GM23248 (cell line): ENCODE measurements at places on chromosomes 5 and 9.

DNA sequence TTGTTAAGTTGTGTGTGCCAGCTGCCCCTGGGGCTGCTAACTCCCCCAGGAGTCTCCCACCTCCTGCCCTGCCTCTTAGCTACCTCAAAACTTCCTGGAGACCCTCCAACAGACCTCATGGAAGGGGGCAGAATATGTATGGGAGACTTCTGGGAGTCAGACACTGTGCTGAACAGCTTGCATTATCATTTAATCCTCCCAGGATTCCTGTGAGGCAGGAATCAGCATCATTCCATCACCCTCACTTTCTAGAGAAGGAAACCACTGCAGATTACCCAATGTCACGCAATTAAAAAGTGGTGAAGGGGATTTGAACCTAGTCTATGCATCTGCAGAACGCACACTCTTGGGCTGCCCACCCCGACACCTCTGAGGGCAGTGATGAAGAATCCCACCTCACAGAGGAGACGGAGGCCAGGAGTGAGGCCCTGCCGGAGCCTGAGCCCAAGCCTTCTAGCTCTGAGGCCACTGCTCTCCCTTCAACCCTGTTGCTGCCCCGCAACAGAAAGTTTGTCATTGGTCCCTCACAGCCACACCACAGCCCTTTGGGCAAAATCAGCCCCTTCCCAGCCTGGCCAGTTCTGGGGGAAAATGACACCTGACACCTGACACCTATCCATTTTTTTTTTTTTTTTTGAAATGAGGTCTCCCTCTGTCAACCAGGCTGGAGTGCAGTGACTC is 30.3 kb upstream of the IL17B start:
- DNase-seq, result no peak

- peak; percentile 96 for DNase-seq
Measured at GRCh38 chr9:114250235-114250568, 72.7 kb upstream of the ORM1 start.

GRCh38 chr5:8633259-8633658 is 764.3 kb downstream of the MTRR start:
- DNase-seq, result peak; percentile 2

GRCh38 chr5:160850421-160850820 is 1.6 kb downstream of the ATP10B start:
- DNase-seq, result no peak

DNA sequence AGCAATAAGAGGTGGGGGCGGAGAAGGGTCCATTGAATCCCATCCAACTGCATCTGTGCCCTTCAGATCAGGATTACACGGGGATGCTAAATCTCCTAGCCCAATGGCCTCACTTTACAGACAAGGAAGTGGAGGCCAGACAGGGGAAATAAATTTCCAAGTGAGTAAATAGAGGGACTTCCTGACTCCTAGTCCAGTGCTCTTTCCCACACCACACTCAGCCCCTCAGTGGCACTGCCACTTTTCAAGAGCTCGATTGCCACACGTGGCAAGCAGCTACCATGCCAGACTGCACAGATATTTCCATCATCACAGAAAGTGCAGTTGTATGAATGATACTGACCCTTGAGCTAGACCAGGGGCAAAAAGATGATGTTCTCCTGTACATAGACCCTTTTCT is 8.2 kb upstream of the TNIP1 start:
- DNase-seq, result no peak

DNA sequence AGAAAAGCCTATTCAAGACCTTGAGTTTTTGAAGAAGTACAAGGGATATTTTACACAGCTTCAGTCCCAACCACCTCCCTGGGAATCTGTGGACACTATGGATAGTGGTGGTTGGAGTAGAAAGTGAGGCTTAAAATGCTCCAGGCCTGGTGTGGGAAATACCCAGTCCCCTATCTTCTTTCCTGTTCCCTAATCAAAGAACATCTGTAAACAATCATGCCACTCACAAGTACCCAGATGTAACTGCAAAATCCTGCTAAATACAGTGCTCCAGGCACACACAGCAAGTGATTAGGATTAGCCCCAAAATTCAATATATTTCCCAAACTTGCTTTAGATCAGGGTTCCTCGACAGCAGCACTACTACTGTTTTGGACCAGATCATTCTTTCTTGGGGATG is 46.0 kb upstream of the TMEM215 start:
- no peak for DNase-seq

DNA sequence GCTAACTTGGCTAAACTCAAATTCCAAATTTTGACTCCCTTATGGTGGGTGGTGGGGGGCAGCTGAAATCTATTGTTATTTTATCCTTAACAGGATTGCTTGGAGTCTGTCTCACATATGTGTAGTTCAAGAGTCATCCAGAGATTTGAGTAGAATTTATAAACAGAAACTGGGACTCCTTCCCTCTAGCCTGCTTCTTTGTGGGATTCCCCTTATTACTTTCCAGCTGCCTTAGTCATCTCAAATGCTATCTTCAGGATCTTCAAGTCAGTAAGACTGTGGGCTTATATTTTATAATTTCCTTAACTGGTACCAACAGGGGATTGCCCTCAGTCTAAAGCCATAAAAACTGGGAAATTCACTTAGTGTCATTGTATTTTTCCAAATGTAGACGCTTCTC is 55.5 kb downstream of the NNT start:
- peak; percentile 81 for DNase-seq

- no peak for DNase-seq
Measured at GRCh38 chr5:67639976-67640375, 443.4 kb upstream of the CD180 start.

- peak; percentile 17 for DNase-seq
Measured at GRCh38 chr5:44875661-44876605, 67.2 kb downstream of the MRPS30 start.

GRCh38 chr5:147733075-147733474 is 49.5 kb downstream of the JAKMIP2 start:
- DNase-seq, result no peak

DNA sequence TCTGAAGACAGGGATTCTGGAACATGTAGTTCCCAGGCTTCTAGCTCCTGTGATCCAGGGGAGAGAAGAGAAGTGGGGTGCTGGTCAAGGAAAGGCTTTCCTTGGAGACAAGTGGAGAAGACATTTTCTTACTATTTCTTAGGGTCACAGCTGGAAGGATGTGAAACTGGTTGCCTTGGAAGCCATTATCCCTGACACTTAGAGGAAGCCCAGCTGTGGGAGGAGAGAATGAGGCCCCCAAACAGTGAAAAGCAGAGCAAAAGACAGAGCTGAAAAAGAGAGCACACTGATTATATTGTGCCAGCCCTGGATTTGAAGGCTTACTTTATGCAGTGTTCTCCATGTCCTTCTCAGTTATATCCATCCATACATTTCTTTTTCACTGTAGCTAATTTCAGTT is 17.5 kb upstream of the SHB start:
- DNase-seq, result no peak

DNA sequence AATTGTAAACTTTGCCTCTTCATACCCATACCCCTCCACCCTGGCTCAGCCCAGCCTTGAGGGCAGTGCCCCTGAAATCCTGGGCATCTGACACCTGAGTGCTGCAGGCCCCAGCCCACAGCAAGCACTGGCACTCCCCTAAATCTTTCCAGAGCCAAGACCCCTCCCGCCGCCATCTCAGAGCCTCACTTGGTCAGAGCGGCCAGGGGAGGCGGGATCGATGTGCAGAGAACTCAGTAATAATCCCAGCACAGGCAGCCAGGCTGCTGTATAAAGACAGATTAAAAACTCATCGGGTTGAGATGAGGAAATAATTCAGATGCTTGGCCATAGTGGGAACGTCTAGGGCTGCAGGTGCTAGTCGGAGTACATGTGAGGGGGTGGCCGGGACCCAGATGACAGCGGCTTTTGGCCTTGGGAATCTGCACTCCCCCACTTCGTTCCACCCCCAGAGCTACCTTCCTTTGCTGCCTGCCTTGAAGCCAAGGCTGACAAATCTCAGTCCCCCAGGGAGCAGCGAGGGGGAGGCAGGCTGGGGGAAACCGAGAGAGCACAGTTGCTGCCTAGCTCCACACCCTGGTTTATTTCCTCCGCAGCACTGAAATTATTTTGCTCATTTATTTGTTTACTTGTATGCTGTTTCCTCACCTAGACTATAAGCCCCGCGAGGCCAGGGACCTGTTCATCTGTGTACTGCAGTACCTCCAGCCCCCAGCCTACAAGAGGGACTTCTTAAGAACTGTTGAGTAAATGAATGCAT is 19.5 kb upstream of the ARAP3 start:
- DNase-seq, result no peak

DNA sequence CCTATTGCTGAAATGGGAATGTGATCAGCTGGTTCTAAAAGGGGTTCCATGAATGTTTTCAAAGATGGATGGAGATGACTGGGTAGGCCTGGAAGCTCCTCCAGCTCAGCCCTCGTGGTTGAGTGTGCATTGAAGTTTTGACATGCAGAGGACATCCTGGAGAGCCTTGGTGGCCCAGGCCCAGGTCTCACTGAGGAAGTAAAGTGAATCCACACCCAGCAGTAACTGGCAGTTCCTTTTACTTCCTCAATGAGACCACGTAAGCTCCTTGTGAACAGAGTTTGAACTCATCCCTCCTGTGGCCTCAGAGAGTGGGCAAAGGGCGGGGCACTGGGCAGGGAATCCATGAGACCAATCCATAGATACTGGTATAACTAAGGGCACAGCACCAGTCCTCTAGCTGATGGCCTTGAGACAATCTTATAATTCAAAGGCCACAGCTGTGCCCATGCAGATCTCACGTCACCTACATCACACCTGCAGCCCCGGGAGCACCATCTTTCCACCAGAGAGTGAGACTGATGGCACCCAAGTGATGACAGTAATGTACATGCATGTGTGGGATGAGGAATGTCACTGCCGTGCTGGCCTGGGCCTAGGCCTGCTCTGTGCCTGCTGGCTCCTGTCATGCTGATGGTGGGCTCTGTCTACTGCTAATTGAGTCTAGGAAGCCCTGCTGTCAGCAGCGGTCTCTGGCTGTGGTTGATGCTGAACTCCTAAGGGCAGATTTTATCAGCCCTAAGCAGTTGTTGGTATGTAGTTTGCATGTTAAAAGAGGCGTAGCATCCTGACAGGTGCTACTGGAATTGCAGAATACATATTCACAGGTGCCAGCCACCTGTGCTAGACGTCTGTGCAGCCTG is 257.8 kb downstream of the FSTL4 start:
- DNase-seq, result no peak

DNA sequence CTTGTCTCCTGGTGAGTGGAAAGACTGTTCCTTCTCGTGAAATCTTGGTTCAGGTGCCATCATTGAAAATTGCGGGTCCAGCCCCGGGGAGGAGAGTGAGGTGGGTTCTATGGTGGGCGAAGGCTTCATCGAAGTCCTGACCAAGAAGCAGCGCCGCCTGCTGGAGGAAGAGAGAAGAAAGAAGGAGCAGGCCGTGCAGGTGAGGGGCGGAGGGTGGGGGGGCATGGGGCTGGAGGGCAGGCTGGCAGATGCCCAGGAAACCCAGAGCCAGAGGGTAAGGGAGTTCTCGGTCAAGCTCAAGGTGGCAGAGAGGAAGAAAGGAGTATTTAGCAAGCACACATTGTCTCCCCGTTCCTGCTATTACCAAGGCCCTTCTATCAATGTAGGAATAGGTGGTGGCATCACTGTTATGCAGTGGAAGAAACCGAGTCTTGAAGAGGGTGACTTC is 24.3 kb upstream of the POMT1 start:
- peak; percentile 56 for DNase-seq

- DNase-seq, result peak; percentile 35
Measured at GRCh38 chr5:149839761-149840160, 104.8 kb downstream of the PDE6A start.

DNA sequence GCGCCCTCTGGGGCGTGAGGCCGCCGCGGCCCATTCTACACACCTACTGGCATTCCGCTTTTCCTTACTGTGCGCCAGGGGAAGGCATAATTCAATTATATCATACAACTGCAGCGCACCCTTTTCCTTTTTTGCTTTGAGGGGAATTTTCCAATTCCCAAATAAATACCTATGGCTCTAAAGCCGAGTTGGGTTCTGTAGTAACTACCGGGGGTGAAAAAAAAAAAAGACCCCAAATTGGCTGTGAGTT is 34.1 kb upstream of the NFIB start:
- peak; percentile 48 for DNase-seq
